Stimulated activated CD8-positive, alpha-beta memory T cell treated with anti-CD3 and anti-CD28 coated beads, Interleukin-15, amount 100 ng/mL, for 48 hours (primary cell): ENCODE measurements at places on chromosomes 5 and 9.

GRCh38 chr5:73268826-73269225, 95.8 kb downstream of the TMEM174 start:
- no peak for DNase-seq

GRCh38 chr9:15889555-15889954, 336.7 kb downstream of the CCDC171 start:
- no peak for DNase-seq

- no peak for DNase-seq
These were observed 5.7 kb downstream of the RAPGEF1 start for GRCh38 chr9:131734165-131734610.

DNA sequence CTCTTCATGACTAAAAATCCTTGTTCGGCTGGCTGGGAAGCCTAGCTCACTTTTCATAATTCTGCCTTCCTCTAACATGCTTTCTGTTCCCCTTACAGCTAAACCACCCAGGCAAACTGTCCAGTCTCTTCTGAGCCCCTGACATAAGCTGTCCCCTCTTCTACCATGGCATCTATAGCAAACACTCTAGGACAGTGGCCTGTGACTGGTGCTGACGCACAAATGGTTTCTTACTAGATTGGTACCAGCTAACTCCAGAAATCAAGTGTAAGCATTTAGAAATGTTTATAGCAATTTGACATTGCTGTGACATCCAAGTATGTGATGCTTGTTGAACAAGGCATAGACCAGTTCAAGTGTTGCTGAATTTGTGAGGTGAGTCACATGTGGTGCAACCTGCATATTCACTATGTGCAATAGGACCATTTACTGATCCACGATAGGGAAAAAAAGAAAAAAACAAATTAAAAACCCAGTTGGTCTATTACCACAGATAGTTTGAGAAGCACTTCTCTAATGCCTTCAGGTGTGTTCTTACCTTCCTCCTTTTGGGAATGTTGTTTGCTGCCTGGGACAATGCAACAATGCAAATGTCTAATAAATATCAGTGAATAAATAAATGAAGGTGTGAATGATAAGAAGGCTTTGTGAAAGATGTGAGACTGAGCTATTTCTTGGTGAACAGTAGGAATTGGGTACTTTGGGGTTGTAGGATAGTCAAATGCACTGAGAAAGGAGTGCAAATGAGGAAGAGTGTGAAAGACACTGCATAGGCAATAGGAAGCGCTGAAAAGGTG, 22.4 kb downstream of the ELOVL7 start:
- DNase-seq: no peak

DNA sequence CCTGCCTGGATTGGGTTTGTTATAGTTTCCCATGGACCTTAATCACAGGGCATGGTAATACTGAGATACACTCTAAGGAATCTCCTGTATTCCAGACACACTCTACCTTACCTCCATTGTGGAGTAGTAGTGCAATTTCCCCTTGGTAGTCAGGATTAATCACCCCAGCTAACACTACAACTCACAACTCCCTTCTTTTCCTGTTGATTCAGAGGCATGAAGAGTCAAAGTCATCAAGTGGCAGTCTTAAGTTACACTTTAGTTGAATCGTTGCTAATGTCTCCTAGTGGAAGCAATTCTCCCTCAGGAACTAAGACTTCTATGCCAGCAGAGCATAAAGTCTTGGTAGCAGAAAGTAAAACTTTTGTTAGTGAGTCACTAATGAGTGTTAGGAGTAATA, 122.7 kb upstream of the APC start:
- no peak for DNase-seq

DNA sequence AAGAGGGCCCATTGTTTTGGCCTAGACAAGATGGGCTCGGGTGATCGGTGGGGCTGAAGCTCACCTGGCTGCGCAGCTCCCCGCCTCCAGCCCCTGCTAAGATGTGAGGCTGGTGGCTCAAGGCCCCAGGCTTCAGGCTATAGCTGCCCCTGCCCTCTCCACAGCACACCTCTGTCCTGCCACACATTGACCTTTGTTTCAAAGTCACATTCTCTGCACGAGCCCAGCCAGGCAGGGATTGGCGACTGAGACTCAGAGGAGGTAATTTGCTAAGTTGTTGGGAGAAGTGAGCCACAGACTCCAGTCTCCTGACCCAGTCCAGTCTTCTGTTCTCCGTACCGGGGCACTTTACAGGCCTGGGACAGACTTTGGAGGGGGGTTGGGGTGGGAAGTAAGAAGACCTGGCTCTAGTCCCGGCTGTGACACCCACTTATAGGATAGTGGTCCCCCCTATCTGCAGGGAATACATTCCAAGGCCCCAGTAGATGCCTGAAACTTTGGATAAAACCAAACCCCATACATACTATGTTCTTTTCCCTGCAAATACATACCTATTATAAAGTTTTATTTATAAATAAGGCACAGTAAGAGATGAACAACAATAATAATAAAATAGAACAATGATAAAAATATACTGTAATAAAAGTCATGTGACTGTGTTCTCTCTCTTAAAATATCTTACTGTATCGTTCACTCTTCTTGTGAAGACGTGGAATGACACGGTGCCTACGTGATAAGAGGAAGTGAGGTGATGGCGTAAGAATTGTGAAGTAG, 13.3 kb downstream of the PDGFRB start:
- no peak for DNase-seq

DNA sequence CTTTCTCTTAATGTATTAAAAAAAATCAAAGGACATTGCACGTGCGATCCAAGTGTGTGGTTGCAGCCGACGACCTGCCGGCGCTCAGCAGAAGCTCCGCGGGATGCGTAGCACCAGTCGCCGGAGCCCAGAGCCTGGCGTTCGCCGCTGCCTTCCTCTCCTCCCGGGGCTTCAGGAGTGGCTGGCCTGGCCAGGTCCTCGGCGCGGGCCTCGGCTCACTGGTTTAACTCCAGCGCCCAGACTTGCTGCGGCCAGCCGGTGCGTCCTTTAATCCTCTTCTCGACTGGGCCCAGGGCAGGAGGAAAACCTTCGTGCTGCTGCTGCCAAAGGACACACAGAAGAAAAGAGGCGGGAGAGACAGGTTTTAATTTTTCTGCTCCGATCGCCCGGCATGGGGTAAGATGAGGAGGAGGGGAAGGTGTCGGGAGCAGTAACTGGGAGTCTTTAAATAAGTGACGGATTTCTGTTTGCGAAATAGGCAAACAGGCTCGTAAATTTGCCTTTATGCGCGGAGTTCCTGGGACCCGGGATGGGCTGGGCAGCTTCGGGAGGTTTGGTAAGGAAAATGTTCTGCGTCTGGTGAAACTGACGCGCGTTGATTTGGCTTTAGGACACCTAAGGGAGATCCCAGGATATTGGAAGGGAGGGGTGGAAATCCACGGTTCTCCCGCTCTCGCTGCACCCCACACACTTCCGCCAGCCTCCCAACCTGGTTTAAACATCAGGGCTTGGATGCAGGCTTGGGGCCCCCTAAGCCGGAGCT, 2.3 kb downstream of the HAND1 start:
- DNase-seq: no peak

GRCh38 chr5:43255704-43256103, 57.5 kb downstream of the HMGCS1 start:
- DNase-seq: no peak

GRCh38 chr9:543478-543877, 298.0 kb upstream of the DMRT1 start:
- no peak for DNase-seq

GRCh38 chr5:15579193-15579990, 79.4 kb downstream of the FBXL7 start:
- DNase-seq: no peak

DNA sequence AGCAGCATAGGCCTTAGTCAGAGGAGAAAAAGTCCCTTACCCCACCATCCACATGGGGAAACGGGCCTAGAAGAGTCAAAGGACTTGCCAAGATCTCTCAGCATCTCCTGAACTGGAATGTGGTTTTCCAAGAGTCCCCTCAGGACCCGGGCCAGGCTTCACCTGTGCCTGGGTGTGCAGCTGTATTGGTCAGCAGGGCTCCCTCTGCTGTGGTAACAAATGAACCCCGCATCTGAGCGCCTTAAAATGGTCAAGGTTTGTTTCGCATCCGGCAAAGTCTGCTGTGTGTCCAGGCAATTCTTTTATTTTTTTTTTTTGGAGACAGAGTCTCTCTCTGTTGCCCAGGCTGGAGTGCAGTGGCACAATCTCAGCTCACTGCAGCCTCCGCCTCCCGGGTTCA, 168.0 kb upstream of the IER5L start:
- DNase-seq: no peak

DNA sequence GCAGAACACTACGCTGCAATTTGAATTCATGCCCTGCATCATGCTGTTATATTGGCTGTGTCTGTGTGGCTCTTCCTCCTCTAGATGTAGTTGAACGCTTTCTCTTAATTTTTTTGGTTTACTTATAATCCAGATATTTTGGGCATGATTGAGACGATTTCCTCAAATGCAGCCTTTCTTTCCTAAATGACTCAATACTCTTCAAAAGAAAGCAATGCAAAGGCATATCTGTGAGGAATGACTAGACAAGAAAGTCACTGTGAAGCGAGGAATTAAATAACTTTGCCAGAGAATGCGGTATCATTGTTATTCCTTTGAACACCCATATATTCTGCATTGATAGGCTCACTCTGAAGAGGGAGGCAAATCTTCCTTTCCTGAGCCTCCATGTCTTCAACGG, 152.8 kb downstream of the YIPF5 start:
- DNase-seq: no peak

DNA sequence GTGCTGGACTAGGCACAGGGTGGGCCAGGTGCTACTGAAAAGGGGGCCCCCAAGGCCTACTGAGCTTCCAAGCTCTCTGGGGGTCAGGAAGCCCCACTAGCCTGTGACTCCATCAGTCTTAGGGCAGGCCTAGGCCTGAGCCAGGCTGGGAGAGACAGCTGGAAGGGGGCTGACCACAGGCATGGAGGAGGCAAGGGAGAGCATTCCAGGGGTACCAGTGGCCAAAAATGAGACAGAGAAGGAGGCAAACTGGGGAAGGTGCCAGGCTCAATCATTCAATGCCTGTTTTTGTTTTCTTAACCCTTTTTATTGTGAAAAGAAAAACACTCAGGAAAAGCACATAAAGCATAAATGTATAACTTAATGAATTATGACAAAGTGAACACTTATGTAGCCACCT, 26.2 kb upstream of the TCF7 start:
- no peak for DNase-seq

DNA sequence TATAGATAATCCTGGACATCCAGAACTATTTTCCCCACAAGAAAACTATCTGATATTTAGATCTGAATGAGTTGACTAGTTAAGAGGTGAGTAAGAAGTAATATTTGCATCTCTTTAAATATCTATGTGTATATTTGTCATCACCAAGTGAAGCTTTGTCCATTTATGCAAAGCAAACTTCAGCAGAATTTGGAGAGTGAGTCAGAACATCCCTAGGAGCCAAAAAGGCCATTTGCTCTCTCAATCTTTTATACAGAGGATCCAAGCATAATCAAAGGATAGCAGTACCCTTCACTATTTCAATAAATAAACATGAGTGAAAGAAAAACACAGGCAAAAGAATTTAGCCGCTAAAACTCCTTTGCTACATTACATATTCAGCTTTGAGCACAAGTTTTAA, 454.4 kb downstream of the NR2F1-AS1 start:
- no peak for DNase-seq

DNA sequence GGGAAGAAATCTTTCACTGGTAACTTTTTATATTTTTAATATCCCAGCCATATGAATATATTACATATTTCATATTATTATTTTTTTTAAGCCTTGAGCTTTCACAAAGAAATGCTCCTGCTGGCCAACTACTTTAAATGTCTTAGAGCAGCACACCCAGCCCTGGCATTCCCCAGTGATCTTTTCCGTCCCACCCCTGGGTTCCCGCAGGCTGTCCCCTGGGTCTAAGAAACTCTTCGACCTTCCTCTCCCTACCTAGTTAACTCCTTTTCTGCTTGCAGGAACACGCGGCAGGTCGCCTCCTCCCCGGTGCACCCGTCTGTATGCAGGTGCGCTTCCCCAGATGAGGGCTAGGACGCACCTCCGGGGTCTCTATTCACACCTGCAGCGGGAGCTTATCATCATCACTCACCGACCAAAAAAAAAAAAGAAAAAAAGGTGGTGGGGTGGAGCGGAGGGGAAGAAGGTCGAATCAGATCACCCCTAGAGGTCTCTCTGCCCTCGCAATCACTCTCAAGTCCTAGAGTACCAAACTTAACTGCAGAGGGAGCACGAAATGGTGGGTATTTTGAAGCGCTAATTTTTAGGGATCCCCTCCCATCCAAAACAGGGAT, 696 bp downstream of the ZFP62 start:
- DNase-seq: peak; percentile 17

DNA sequence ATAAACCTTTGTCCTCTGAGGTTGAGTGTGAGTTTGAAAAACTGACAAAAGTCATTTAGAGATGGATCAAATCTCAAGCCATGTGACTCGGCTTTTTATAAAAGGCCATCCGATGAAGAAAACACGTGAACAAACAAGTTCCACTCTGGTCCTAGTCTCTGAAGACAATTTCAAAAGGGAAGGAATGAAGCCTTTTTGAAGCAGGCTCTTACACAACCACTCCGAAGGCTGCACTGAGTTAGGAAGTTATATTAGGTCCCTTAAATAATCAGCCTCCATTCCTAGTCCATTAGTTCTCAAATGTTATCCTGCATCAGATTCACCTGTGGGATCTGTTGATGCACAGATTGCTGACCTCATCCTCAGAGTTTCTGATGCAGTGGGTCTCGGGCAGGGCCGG, 166.6 kb upstream of the HMHB1 start:
- no peak for DNase-seq

GRCh38 chr5:120545007-120545406, 80.9 kb downstream of the PRR16 start:
- DNase-seq: no peak

GRCh38 chr5:126009566-126009965, 413.6 kb upstream of the GRAMD2B start:
- DNase-seq: no peak

GRCh38 chr5:116075191-116075831, 9.5 kb upstream of the COMMD10 start:
- no peak for DNase-seq

GRCh38 chr9:131393622-131394463, at the start of gene PRRC2B:
Gene PRRC2B, plus strand, starts transcription at chr9:131394086. Its CDS starts 36,059 bp downstream, at chr9:131430145.
- DNase-seq: peak; percentile 79

GRCh38 chr9:37030611-37030939, 3.5 kb downstream of the PAX5 start:
- DNase-seq: no peak

DNA sequence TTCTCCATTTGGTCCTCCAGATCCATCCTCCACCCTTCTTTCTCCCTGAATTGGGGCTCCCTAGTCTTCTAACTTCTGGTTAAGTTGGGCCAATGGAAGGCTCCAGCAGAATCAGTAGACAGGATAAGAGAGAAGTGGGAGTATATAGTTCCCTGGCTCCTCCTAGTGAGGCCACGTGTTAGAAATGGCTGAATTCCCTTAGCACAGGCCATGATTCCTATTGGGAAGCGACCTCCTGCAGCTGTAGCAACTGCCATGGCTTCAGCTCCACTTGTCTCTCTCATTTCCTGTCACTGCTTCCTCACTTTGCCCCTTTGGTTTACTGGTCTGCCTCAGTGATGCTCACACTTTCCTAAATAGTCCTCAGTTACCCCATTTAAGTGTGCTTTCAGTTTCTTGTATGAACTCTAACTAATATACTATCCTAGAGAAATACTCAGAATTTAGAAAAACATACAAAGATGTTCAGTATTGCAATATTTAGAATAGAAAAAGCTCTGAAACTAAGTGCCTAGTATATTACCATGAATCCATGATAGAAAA, 104.8 kb upstream of the SMARCA2 start:
- DNase-seq: no peak

- no peak for DNase-seq
These were observed 63.9 kb downstream of the SERINC5 start for GRCh38 chr5:80191991-80192398.
